ENCODE measurements at places on chromosomes 2 and 18. TPM values are rescaled to one million over a fixed set of nuclear protein-coding genes. Genes with fewer than 3 reads are reported as not detected.

SALL3 gene
- polyA plus RNA-seq: not detected

CRACDL gene
- not detected for polyA plus RNA-seq

MYCN gene
- polyA plus RNA-seq: not detected

- no peak overlapping the region for H3K27ac ChIP-seq
- DNase-seq: no peak
- no peak overlapping the region for H3K4me3 ChIP-seq
- no peaks in the 10 kb centered on the region for H3K36me3 ChIP-seq
- no peaks in the 10 kb centered on the region for H3K27me3 ChIP-seq
- H3K4me1 ChIP-seq: no peaks in the 10 kb centered on the region
Measured at GRCh38 chr2:86570059-86570458, 6.8 kb upstream of the CHMP3 start.

DNA sequence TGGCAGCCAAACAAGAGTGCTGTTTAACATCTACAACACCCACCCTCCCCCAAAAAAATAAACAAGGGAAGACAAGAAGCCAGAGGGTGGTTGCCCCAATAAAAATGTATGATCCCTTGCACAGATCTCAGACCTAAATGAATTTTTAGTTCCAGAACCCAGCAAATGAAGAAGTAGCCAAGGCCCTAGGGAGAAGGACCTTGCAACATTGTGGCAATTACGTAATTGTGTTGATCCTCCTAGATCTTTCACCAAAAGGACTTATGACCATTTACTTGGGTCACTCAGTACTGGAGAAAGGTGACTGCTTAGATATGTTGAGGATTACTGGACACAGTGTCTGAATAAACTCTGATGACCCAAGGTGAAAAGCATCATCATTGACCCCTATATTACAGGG is 1393.8 kb downstream of the LRP1B start:
- no peaks in the 10 kb centered on the region for H3K27me3 ChIP-seq
- H3K4me3 ChIP-seq: no peak overlapping the region
- H3K4me1 ChIP-seq: no peaks in the 10 kb centered on the region
- DNase-seq: no peak
- no peaks in the 10 kb centered on the region for H3K36me3 ChIP-seq
- H3K27ac ChIP-seq: no peak overlapping the region

DNA sequence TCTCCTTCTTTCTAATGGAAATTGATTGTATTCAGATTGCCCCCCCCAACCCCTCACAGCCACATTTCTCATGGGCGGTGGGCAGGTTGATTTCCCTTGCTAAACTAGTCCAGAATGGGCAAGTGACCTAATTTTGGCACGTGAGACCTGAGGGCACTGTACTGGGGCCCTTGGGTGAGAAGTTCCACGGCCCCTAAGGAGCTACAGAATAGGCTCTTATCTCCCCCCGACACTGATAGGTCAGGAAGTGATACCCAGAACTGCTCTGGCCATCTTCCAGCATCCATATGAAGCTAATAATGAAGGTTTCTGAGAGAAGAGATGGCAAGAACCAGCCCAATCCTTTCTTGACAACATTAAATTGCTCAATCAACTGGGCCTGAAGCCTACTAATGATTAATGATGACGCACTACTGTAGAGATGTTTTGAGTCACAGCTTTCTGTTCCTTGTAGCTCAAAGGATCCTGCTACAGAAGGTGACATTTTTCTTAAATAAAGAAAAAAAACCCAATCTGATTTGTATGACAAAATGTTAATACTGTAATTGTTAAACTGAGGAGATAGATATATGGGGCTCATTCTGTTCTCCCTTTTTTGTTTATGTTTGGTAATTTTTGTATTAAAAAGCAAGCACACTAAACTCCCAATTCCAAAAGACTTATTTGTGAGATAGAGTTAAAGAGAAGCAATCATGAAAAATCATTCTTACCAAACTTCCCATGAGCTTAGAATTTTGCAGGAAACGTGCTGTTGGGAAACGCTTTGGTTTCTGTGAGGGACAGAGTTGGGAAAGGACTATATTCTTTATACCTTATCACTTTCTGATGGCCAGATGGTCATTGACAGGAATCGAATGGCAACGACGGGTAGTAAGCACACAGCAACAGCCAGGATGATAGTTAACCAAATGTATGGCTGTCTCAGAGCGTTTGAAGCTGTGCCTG is 28.2 kb upstream of the NARS1 start:
- no peak overlapping the region for H3K27ac ChIP-seq
- no peak for DNase-seq
- peaks cover 19% of the 10 kb centered on the region for H3K36me3 ChIP-seq
- H3K4me3 ChIP-seq: no peak overlapping the region
- no peaks in the 10 kb centered on the region for H3K27me3 ChIP-seq

Data from SK-N-SH (cell line).